ENCODE measurements at places on chromosomes 5 and 9.

GRCh38 chr9:7368410-7369292 is 430.9 kb downstream of the DMAC1 start:
- DNase-seq, result peak; percentile 78

- no peak for DNase-seq
These were observed 18.2 kb downstream of the HBEGF start for GRCh38 chr5:140328036-140328764.

DNA sequence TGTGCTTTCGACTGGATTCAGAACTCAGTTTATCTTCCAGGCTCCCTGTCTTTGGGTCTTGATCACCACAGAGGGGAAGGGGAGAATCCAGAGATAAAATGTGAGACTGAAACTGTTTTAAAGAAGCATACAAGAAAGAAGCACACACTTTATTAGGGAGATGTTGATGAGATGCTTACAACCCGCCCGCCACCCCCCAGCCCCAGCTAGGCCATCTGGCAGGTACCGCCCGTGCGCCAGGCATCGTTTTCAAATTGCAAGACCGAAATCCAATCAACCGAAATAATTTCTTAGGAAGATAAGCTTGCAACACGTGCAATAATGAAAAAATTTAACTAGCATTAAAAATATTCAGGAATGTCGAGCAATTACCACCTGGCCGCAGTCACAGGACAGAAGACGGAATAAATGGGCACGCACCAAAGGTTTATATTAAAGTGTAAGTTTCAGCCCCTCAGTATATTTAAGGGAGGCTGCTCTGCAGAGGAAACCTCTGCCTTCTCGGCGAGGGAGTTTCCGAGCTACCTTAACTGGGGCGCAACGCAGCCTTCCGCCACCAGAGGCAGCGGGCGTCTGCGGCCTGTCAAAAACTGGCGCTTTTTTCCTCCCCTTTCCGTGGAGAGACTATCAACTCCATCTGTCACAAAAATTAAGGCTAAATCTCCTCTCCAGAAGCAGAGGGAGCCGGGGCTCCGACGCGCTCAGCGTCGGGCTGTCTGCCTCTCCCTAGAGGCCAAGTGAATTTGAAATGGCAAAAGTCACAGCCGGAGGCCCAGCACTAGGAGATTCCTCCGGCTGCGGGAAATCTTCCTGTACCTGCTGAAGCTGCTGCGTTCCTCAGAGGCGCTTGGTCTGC is 996 bp upstream of the GAS1 start:
- DNase-seq, result peak; percentile 87

GRCh38 chr9:33193818-33194217 is 26.7 kb upstream of the B4GALT1 start:
- no peak for DNase-seq

DNA sequence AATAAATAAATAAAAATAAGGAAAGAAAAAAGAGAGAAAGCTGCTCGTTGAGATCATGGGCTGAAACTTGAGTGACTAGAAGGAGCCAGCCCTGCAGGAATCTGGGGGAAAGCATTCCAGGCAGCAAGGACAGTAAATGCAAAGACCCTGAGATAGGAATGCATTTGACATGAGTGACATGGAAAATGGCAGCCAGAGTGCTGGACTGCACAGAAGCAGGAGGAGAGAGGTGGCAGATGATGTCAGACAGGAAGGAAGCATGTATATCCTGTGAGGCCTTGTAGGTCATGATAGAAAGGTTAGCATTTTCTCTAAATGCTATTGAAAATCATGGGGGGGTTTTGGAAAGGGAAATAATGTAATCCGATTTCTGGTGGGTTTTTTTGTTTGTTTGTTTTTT is 29.1 kb downstream of the ADRA1B start:
- DNase-seq, result no peak
